ENCODE measurements at places on chromosomes 11 and 22.

DNA sequence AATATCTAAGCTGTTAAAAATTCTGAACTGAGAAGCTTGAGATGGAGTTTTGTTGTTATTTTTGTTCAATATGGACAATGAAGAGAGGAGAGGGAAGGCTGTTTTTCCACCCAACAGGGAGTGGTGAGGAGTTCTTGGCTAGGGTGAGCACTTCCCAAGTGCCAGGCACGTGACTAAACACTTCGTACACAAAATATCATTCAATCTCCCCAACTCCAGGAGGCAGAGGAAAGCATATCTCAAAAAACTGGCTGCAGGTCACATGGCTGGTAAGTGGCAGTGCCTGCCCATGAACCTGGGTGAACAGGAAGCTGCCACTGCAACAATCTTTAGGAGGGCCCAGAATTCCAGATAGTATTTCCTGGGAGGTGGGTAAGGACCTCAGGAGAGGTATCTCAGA is 11.6 kb downstream of the ELF5 start:
- DNase-seq: peak; percentile 12

DNA sequence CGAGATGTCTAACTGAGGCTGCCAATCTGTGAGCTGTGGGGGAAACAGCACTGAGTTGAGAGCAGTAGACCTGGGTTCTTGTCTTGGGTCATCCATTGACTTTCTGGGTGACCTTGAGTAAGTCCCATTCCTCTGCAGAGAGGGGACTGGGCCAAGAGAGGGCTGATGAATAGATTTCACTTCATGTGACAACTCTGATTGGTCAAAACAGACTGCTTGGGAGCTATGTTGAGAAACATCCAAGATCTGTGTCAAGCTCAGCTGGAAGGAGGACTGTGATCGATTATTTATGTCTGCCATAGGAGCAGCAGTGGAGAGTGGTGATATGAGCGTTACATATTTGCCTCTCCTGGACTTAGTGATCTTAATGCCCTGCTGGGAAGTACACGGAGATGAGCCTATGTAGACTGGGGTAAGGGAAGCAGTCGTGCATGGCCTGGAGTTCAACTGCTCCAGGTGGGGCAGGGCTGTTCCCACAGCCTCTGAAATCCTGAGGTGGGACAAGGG is 47.7 kb downstream of the OTOG start:
- DNase-seq: no peak

GRCh38 chr22:37301144-37301830 is 19.0 kb downstream of the CYTH4 start:
- no peak for DNase-seq

DNA sequence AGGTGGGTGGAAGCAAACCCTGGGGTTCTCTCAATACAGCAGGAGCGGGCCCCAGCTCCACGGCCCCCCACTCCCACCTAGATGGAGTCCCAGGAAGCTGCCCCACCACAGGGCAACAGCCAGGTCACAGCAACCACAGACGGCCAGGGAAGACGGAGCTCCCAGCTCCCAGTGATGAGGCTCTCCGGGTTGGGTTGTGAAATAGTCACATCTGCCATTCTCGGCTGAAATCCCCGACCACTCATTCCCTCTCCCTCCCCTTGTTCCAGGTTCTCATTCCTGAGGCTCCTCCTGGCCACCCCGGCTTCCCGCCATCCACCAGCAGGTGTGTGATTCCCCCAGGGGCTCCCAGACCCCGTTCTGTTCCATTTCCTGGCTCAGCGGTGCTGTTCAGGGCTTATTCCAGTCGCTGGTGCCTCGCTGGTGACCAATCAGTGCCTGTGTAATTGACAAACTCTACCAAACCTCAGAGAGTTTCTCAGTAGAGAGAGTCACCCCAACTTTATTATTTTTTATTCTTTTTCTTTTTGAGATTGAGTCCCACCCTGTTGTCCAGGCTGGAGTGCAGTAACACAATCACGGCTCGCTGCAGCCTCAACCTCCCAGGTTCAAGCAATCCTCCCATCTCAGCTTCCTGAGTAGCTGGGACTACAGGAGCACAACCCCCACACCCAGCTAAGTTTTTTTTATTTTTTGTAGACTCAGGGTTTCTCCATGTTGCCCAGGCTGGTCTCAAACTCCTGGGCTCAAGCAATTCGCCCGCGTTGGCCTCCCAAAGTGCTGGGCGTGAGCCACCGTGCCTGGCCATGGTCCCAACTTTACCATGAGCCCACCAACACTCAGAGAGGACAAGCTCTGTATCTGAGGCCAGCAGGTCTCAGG is 63.2 kb downstream of the SHANK2 start:
- no peak for DNase-seq

- DNase-seq: peak; percentile 65
Measured at GRCh38 chr22:28051787-28052356, 132.8 kb upstream of the PITPNB start.
